Immature natural killer cell (primary cell): ENCODE measurements at places on chromosomes 13 and 19.

- peak; percentile 78 for DNase-seq
- peak overlapping the region; percentile 87 for H3K4me3 ChIP-seq
- H3K4me1 ChIP-seq, result peaks cover 14% of the 10 kb centered on the region
- H3K36me3 ChIP-seq, result peaks cover 17% of the 10 kb centered on the region
- H3K27ac ChIP-seq, result peak overlapping the region; percentile 97
- peaks cover 6% of the 10 kb centered on the region for H3K27me3 ChIP-seq
Measured at GRCh38 chr19:50050406-50051227, 24.8 kb downstream of the ZNF473 start.

- no peak overlapping the region for H3K4me3 ChIP-seq
- no peak overlapping the region for H3K27ac ChIP-seq
- peak; percentile 59 for DNase-seq
- H3K36me3 ChIP-seq, result no peaks in the 10 kb centered on the region
Measured at GRCh38 chr19:19053508-19054314, 10.1 kb upstream of the SLC25A42 start.

GRCh38 chr19:28710278-28710677 is 502.7 kb downstream of the UQCRFS1 start:
- H3K4me3 ChIP-seq, result no peak overlapping the region
- peaks cover 18% of the 10 kb centered on the region for H3K4me1 ChIP-seq
- peaks cover 3% of the 10 kb centered on the region for H3K27me3 ChIP-seq
- DNase-seq, result peak; percentile 55

DNA sequence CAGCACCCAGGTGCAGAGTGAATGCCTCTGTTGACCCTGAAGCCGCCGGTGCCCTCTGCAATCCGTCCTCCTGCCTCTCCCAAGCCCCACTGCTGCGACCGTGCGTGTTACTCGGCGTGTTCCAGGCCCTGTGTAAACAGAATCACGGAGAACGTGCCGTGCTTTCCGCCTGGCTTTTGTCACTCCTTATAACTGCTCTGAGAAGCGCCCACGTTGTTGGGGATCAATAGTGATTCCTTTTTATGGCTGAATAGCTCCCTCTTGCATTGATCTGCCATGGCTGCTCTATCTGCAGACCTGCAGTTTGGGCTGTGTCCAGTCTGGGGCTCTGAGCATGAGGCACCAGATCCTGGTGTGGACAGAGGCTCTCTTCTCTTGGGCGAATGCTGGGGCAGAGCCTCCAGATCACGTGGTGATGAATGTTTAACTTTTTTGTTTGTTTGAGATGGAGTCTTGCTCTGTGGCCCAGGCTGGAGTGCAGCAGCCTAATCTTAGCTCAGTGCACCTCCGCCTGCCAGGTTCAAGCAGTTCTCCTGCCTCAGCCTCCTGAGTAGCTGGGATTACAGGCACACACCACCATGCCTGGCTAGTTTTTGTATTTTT is 15.8 kb downstream of the ADPRHL1 start:
- peaks cover 1% of the 10 kb centered on the region for H3K36me3 ChIP-seq
- no peak overlapping the region for H3K4me3 ChIP-seq
- no peak overlapping the region for H3K27ac ChIP-seq
- DNase-seq, result no peak
- H3K4me1 ChIP-seq, result no peaks in the 10 kb centered on the region

DNA sequence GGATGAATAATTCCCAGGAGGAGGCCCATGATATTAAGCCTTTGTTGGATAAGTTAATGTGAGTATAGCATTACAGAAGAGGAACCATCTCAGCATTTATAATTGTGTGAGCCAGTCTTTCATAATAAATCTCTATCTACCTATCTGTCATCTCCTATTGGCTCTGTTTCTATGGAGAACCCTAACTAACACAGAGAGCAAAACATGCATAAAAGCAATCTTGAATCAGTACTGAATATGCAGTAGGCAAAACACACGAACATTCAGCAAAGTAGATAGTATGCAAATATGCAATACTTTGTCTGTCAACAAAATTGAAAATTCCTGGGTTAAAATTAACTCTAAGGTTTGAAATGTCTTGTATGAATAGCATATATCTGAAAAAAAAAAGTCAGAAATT is 966.3 kb downstream of the DIAPH3 start:
- H3K27me3 ChIP-seq, result no peaks in the 10 kb centered on the region
- no peaks in the 10 kb centered on the region for H3K4me1 ChIP-seq
- no peak for DNase-seq
- no peak overlapping the region for H3K27ac ChIP-seq

DNA sequence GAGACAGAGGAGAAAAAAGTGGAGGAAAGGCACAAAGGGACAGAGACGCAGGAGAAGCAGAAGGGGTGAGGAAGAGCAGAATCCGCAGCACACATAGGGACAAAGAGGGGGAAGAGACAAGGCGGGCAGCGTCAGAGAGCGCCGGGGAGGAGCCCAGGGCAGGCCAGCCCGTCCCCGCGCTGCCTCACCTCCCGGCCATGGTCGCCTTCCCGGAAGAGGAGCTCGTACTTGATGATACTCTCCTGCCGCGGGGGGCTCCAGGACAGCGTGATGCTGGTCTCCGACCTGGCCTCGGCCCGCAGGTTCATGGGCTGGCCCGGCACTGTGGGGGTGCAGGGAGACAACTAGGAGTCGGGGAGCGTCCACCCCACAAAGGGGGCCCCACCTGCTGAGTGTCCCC is 100.6 kb downstream of the PTPRS start:
- H3K4me1 ChIP-seq, result no peaks in the 10 kb centered on the region
- H3K4me3 ChIP-seq, result no peak overlapping the region
- H3K27ac ChIP-seq, result peak overlapping the region; percentile 38
- no peaks in the 10 kb centered on the region for H3K36me3 ChIP-seq

DNA sequence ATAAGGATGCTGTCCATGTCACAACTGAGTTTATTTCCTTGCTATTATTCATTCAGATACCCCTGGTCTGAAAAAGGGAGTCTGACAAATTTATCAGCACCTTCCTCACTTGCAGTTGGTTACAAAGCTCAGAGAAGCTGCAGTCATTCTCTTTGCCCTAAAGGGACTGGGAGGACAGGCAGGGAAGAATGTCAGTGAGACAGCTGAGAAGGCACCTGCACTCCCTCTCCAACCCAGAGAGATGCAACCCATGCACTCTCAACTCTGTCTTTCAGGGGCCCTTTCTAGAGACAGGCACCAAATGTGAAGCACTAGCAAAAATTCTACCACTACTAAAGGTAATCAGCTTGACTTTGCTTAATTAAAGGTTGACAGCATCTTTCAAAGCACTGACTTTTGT is 83.3 kb downstream of the CRYL1 start:
- no peak overlapping the region for H3K27ac ChIP-seq
- no peak overlapping the region for H3K4me3 ChIP-seq
- H3K27me3 ChIP-seq, result no peaks in the 10 kb centered on the region

DNA sequence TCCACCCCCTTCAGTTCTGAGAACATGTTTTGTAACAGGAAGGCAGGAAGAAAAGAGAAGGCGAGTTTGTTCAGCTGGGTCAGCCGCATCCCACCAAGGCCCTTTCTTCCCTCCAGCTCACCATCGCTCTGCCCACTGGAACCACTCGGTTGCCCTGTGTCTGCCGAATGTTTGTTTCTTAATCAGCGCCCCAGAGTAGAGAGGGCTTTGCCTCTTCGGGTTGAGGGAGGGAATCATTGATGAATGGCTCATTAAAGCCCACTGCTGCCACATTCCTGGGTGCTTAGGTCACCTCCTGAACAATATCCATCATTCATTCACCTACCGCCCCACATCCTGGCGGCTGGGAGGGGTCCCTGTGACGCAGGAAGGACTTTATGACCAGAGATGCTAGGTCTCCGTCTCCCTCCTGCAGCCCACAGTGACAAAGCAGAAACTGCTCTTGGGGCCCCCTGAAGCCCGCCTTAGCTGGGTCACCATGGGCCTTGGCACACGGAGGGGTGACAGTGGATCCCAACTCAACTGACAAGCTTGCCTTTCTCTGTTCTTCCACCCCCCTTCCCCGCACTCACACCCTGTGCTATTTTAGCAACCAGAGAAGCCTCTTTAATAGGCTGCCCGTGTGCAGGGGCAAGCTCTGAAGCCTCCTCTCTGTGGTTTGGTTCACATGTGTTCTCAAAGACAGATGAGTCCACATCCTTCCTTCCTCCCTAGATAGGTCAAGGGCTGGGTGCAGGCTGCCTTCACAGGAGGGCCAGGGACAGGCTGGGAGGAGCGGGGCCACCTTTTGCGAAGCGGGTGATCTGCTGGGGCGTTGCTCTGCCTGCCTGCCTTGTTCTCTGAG is 46.2 kb downstream of the ACTN4 start:
- H3K4me3 ChIP-seq, result peak overlapping the region; percentile 83
- peak overlapping the region; percentile 99 for H3K27ac ChIP-seq
- H3K27me3 ChIP-seq, result peaks cover 27% of the 10 kb centered on the region
- DNase-seq, result peak; percentile 85
- peaks cover 3% of the 10 kb centered on the region for H3K36me3 ChIP-seq

DNA sequence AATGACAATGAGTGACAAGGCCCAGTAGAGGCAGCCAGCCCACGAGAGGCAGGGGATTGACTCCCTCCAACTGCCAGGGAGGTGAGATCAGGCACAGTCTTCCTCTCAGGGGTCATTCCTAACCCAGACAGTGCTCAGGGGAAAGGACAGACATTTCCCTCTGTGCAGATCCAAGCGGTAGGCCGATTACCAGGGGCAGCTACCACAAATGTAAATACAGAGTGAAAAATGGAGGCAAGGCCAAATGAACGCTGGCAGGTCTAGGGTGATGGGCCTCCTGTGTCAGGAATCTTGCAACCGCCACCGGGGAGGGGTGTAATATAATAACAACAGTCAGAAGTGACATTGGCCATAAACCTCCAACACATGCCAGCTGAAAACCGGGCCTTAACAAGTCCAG is 881.4 kb downstream of the UQCRFS1 start:
- peaks cover 2% of the 10 kb centered on the region for H3K27me3 ChIP-seq
- no peak overlapping the region for H3K4me3 ChIP-seq
- no peak overlapping the region for H3K27ac ChIP-seq
- no peak for DNase-seq
- H3K36me3 ChIP-seq, result peaks cover 9% of the 10 kb centered on the region

DNA sequence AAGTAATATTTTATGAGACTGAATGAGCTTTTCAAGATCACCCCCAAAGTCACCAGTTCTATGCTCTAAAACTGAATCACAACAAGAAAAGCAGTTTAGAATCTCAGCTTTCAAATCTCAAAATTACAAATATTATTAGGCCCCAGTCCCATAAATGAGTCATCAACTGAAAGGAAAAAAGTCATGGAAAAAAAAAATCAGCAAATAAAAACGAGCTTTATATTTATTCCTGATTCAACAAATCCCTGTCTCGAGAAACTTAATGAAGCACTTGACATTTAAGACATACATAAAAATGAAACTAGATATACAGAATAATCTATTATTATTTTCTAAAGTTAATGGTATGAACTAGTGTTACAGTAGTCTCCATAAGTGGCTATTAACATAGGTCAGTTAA is 203.0 kb downstream of the DIAPH3 start:
- H3K27me3 ChIP-seq, result peaks cover 1% of the 10 kb centered on the region
- no peak for DNase-seq
- H3K36me3 ChIP-seq, result no peaks in the 10 kb centered on the region
- no peak overlapping the region for H3K4me3 ChIP-seq

- H3K27ac ChIP-seq, result no peak overlapping the region
- peak overlapping the region; percentile 49 for H3K4me3 ChIP-seq
- no peak for DNase-seq
- peaks cover 18% of the 10 kb centered on the region for H3K4me1 ChIP-seq
Measured at GRCh38 chr19:35029737-35030256, 473 bp upstream of the SCN1B start.

DNA sequence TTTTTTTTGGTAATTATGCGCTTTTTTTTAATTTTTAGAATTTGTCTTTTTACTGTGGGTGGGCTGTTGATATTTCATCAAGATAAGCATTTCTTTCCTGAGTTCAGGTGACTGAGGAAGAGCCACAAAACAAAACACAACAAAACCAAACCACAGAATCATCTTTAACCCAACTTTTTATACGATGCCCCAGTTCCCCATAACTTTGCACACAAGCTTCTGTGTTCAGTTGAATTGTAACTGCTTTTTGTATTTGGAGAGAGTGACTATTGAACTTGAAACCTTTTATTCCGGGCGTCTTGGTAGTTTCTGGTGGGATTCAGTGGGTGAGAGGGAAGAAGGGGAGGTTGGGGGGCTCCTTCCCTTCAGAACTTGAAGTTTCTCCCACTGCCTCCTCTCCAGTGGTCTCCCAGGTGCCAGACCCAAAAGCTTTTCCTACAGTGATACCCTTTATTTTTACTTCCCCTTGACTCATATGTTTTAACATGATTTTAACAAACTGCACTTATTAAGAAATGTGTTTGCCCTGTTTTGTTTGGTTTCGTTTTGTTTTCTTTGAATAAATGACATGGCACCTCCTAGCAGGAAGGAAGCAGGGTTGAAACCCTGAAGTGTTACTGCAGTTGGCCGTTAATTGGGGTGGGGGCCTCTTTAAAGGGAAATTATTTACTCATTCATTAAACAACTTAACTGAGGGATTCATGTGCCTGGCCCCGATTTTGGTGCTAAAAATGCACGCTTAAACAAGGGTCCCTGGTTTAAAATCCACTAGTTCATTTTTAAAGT is 2.7 kb upstream of the CCDC97 start:
- H3K27me3 ChIP-seq, result peaks cover 57% of the 10 kb centered on the region
- peak; percentile 58 for DNase-seq
- peaks cover 97% of the 10 kb centered on the region for H3K4me1 ChIP-seq
- H3K36me3 ChIP-seq, result peaks cover 25% of the 10 kb centered on the region

DNA sequence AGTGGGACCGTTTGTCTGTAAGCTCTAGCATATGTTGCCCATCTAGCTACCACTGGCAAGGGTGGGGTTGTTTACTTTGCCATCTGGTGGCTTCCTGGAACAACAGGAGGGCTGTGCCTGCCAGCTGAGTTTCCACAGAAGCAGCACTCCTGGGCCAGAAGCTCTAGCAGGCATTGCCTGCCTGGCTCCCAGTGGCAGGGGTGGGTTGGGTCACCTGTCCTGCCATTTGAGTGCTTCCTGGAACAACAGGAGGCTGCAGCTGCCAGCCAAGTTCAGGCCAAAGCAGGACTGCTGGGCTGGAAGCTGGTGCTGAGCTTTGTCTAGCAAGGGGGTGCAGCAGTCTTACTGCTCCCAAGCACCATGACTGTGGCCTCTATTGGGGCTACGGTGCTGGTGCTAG is 239.7 kb downstream of the MTUS2 start:
- no peak overlapping the region for H3K27ac ChIP-seq
- H3K4me1 ChIP-seq, result no peaks in the 10 kb centered on the region
- no peak overlapping the region for H3K4me3 ChIP-seq
- no peaks in the 10 kb centered on the region for H3K36me3 ChIP-seq

- H3K4me1 ChIP-seq, result peaks cover 5% of the 10 kb centered on the region
- H3K27ac ChIP-seq, result no peak overlapping the region
- peaks cover 11% of the 10 kb centered on the region for H3K36me3 ChIP-seq
- H3K4me3 ChIP-seq, result no peak overlapping the region
Measured at GRCh38 chr19:11375143-11375948, 880 bp downstream of the SWSAP1 start.
